Muscle of back (tissue), 13 donors: ENCODE measurements at places on chromosomes 1 and 21.

- no peak for DNase-seq
Measured at GRCh38 chr1:100717218-100717617, 2.3 kb upstream of the VCAM1 start.

GRCh38 chr1:154329152-154329521 lies 3.8 kb downstream of the ATP8B2 start:
- peak; percentile 42 for DNase-seq

- DNase-seq, result no peak
Measured at GRCh38 chr1:34640654-34641401, 114.0 kb upstream of the GJB5 start.

- DNase-seq, result no peak
Measured at GRCh38 chr1:235588916-235589515, 60.6 kb downstream of the GNG4 start.

DNA sequence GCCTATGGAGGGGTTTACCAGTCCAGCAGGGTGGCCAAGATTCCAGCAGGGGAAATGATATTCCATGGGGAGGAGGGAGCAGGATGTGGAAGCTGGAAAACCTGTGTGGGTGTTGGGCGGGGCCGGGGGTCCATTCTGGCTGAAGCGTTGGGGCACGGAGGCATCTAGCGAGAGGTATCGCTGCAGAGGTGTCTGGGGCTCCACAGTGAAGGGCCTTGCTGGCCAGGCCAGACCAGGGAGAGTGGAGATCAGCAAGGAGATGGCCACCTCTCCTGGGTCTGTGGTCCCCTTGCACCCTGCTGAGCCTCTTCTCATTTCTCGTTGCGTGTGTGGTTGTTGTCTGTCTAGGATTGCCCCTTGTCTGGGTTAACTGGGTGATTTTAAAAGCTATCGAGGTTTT lies 6.2 kb downstream of the COQ8A start:
- no peak for DNase-seq

- DNase-seq, result no peak
Measured at GRCh38 chr1:192161976-192162375, 3.7 kb downstream of the RGS18 start.

DNA sequence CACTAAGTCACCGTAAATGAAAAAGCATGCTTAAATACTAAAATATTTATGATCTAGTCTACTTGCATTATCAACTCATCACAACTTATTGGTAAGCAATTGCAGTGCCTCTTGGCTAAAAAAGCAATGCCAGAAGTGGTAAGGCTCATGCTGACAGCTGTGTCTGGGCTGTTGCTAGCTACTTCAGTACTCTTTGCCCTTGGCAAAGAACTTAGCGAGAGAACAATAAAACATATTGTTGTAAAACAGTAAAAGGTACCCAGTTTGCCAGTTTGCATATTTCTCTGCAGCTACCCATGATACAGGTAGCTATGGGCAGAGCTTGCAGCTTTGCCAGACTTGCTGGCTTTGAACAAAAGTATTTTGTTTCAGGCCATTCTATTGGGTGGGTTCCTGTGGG lies 73.1 kb downstream of the ATP6V1G3 start:
- DNase-seq, result no peak

DNA sequence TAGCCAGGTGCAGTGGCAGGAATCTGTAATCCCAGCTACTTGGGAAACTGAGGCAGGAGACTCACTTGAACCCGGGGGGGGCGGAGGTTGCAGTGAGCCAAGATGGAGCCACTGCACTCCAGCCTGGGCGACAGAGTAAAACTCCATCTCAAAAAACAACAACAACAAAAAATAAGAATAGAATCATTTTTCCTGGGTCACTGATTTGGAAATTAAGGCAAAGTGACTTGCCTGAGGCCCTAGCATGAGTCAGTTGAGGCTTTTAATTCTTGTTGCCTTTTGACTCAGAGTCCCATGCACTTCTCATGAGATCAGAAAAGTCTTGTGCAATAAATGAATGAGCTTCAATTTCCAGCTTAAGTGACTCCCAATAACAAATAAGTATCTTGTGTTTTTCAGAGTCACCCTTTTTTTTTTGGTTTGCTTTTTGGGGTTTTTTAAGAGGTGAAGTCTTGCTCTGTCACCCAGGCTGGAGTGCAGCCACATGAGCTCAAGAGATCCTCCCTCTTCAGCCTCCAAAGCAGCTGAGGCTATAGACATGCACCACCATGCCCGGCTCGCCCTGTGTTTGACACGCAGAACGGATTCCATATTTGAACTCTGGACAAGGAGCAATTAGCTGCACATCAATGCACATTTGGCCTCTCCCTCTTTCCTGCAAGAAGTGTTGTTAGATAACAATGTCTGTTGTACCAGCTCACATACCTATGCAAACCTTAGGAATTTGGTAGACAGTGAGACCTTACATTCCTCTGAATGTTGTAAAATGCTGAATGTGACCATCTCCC lies 3.4 kb upstream of the PLEKHM2 start:
- peak; percentile 57 for DNase-seq

- no peak for DNase-seq
Measured at GRCh38 chr1:155077758-155078445, 735 bp upstream of the EFNA3 start.

DNA sequence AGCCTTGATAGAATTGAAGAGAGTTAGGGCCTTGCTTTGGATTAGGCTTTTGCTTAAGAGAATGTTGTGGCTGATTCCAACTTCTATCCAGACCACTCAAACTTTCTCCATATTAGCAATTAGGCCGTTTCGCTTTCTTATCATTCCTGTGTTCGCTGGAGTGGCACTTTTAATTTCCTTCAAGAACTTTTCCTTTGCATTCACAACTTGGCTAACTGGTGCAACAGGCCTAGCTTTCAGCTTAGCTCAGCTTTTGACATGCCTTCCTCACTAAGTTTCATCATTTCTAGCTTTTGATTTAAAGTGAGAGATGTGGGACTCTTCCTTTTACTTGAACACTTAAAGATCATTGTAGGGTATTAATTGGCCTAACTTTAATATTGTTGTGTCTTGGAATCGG lies 183.6 kb upstream of the L1TD1 start:
- DNase-seq, result no peak

GRCh38 chr1:87318056-87318650 lies 10.5 kb upstream of the LMO4 start:
- DNase-seq, result no peak

GRCh38 chr1:218611916-218612585 lies 266.9 kb downstream of the TGFB2 start:
- DNase-seq, result no peak

GRCh38 chr1:28926629-28927265 lies 12.4 kb downstream of the EPB41 start:
- no peak for DNase-seq

DNA sequence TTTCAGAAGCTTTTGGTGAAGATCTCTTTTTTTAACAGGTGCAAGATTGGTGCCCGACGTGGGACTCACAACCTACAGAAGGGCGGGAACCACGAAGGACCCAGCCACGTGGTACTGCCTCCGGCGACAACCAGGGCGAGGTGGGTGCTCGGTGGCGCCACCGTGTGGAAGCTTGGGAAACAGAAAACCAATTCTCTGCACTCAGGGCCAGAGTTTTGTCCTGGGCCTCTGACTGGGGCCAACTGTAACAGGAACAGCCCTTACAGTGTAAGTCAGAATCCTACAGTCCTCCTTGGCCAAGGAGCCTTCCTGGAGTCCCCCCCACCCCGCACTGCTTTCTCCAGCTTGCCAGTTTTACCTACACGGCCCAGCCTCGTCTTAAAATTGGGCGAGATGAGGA lies 11.6 kb upstream of the S100A7A start:
- DNase-seq, result no peak

GRCh38 chr1:24111996-24112779 lies at the start of gene MYOM3:
Gene MYOM3 (minus strand): TSS chr1:24112135. CDS start chr1:24108636, 3,499 bp downstream.
- DNase-seq, result peak; percentile 63

- no peak for DNase-seq
Measured at GRCh38 chr1:28516518-28516956, 10.7 kb downstream of the RCC1 start.

DNA sequence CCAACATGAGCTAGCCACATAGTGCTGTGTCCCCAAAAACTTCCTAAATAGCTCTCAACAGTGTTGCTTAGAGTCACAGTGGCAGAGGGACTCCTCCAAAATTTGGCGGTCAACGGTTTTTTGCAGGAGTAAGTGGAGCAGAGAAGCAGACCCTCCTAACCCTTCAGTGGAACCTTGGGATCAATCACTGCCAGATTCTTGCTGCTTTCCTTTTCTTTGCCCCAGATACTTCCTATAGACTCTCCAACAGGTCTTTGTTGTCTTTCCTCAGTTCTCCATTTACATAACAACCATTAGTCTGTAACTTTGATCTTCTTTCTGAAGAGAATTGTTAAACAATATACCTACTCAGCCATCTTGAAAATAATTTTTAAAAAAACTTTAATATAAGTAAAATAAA lies 556.1 kb downstream of the BRINP3 start:
- DNase-seq, result no peak

DNA sequence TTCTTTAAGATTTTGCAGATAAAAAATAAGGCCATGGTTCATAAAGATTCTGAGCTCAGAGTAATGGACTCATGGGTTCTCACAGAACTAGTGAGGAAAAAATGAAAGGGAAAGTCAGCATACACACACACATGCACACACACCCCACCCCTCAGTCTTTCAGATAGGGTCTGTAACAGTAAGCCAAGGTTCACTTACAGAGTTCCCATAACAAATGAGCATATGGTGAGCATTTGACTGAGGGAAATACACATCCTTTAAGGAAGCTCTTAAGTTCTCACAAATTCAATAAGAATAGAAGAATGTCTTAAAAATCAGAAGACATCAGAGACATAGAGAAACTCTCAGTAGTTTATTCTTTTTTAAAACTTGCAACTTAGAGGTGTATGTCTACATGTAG lies 57.9 kb downstream of the NTMT2 start:
- no peak for DNase-seq
